Lung microvascular endothelial cell (primary cell): ENCODE measurements at places on chromosomes 1 and 21. TPM values are rescaled to one million over a fixed set of nuclear protein-coding genes. Genes with fewer than 3 reads are reported as not detected.

The BATF3 gene
- 0.44 and 2.0 TPM in 2 replicates for total RNA-seq

The TRIM67 gene
- not detected in 2 replicates for total RNA-seq

The SV2A gene
- total RNA-seq: 1.5 and 2.8 TPM in 2 replicates

The APCS gene
- not detected in 2 replicates for total RNA-seq

The B3GALT6 gene
- 14.8 and 30.4 TPM in 2 replicates for total RNA-seq

The LEMD1 gene
- not detected in 2 replicates for total RNA-seq

The C1orf185 gene
- not detected in 2 replicates for total RNA-seq

The FMO5 gene
- total RNA-seq: 1.1 and 2.6 TPM in 2 replicates

The GRHL3 gene
- not detected in 2 replicates for total RNA-seq

The MLLT11 gene
- 1.4 and 2.8 TPM in 2 replicates for total RNA-seq

The RNF2 gene
- total RNA-seq: 18.7 and 27.0 TPM in 2 replicates

The TNFRSF18 gene
- total RNA-seq: 0.22 and 0.60 TPM in 2 replicates

The TMPRSS3 gene
- not detected in 2 replicates for total RNA-seq

GRCh38 chr1:38589036-38589435, 270.5 kb downstream of the RRAGC start:
- no peak for DNase-seq

GRCh38 chr1:29488794-29489311, 252.5 kb downstream of the PTPRU start:
- no peak for DNase-seq

- DNase-seq: no peak
Observed at GRCh38 chr1:26411624-26412074, 1.0 kb downstream of the LIN28A start.

DNA sequence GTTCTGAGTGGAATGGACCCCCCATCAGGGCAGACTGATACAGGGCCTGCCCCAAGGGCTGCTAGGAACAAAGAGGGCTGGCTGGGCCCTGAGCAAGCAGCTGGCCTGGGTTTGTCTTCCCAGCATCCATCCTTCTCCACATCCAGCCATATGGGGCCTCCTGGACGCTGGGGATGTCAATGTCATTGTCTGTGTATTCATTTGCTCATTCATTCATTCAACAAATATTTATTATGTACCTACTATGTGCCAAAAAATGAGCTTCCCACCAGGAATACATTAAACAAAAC, 15.6 kb upstream of the ECE1 start:
- no peak for DNase-seq

DNA sequence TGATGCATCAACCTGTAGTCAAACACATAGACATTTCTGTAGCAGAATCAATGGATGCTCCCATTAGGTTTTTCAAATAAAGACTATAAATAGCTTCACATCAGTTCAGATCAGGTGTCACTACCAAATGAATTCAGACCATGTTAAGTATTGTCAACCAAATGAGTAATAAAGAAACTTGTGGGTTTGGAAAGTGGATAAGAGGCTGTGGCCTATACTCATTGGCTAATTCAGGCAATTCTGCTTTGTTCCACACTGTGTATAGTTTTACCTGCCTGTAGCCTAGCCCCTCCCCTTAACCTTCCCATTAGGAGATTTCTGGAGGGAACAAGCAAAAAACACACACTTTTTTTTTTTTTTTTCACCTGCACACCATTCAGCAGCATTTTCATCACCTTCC, 321.2 kb downstream of the HLX start:
- DNase-seq: no peak

- no peak for DNase-seq
Observed at GRCh38 chr1:34190692-34191091, 14.0 kb downstream of the C1orf94 start.

DNA sequence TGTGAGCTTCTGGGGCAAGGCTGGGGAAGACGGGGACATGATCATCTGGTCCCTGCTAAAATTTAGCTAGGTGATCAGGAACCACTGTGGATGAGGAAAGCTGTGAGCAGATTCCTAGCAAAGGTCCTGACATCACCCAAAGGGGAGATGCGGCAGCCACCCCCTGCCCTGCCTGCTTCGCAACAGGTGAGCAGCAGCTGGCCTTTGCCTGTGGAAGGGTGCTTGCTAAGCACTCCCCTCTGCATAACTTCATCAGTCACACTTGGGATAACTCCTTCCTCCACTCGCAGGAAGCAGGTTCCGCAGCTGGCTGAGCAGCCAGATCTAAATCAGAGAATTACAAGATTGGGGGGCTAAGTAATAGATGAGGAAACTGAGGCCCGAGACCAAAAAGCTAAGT, 51.2 kb downstream of the KCNN3 start:
- no peak for DNase-seq

DNA sequence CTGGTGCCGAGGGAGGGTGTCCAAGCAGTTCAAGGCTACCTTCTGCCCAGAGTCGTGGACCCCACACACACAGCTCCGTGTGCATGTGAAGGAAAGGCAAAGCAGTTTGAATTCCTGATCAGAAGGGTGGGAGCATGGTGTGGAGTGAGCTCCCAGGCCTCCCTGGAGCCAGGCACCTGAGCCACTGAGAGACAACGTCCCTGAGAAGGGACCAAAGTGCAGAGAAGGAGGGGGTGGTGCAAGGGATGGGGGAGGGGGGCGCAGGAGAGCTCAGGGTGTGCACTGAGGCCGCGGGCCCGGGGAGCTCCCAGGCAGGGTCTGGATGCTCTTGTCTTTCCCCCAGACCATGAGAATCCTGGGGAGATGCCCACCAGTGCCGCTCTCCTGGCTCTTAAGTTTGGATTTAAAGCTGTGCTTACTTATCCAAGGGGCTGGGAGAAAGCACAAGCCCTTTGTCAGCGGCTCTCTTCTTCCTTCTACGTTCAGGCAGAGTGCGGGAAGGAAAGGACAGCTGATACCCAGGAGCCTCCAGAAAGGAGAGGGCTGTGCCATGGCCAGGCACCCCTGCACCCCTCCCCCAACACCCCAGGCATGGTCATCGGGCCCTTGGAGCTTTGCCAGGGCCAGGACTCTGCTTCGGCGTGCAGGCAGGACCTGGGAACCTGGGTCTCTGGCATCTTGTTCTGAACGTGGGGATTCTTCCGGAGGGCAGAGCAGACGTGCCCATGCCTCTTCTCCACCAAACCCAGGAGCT, 24.1 kb downstream of the ACTA1 start:
- no peak for DNase-seq

GRCh38 chr21:45294509-45295291, 7.0 kb upstream of the POFUT2 start:
- DNase-seq: peak; percentile 99

- DNase-seq: no peak
Observed at GRCh38 chr1:92551916-92552315, 65.2 kb upstream of the GFI1 start.

DNA sequence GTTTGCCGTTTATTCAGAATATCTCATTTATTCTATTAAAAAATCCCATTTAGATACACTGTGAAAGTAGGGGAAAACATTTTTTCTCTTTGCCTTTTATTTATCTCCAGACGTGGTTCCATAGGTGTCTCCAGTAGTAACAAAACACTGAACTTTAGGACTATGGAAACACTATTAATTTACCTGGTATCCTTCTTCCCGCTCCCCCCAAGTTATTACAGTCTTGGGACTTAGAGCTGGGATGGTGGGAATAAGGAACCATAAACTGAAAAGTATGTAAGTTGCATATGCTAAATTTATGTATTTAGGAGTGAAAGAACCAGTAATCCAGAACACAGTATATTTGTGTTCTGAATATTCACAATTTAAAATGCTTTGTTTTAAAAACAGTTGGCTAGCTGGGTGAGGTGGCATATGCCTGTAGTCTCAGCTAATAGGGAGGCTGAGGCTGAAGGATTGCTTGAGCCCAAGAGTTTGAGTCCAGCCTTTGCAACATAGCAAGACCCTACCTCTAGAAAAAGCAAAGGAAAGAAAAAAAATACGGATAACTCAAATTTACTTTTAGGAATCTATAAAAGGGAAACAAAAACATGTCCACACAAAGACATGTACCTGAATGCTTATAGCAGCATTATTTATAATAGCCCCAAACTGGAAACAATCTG, 3.1 kb downstream of the DNAJB4 start:
- peak; percentile 50 for DNase-seq

DNA sequence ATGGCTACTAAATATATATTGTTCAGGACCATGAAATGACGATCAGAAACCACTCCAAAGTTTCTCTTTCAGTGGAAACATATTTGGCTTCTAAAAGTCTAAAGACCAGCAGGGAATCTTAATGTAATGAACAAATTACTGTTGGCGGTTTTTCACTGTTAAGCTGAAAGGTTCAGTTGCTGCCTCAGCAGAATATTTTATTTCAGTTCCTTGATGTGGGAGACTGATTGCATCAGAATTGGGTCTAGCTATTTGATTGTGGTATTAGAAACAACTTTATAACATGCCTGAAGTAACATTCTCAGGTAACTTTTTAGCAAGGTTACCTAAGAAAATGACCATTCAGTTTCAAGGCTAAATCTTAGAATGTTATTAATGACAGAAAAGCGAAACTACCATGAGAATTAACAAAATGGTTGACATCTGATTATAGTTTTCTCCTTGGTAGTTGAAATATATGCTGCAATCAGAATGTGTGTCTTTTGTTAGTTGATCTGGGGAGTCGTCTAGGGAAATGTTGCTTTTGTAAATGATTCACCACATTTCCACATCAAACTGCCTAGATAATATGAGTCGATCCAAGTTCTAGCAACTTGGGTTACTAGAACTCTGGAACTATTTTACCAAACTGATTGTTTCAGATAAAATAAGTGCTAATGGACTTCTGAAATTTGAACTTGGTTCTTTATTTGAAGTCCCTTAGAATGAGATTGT, 200.4 kb downstream of the HMCN1 start:
- no peak for DNase-seq

- DNase-seq: peak; percentile 13
Observed at GRCh38 chr1:165949335-165950130, 122.1 kb downstream of the UCK2 start.

- DNase-seq: peak; percentile 86
Observed at GRCh38 chr1:47231301-47232186, 481 bp downstream of the TAL1 start.

- no peak for DNase-seq
Observed at GRCh38 chr1:183002797-183003196, 20.4 kb upstream of the LAMC1 start.

- no peak for DNase-seq
Observed at GRCh38 chr1:22711071-22711470, 432 bp downstream of the EPHB2 start.

- no peak for DNase-seq
Observed at GRCh38 chr1:201226859-201227488, 36.4 kb downstream of the IGFN1 start.

DNA sequence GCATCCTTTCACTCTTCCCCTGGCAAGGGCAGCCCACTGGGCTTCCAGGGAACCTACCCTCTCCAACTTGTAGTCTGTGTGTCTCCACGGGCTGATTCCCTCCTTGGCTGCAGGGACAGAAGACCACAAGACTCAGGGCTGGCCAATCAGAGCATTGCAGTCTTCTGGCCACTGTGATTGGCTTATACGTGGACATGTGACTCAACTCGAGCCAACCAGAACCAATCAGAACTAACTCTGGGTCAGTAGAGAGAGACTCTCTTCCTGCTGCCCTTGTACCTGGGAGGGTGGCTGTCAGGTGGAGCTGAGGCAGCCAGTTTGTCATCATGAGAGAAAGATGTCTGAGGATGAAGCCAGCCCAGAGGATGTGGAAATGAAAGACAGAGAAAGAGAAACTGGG, 64.0 kb downstream of the DHRS3 start:
- no peak for DNase-seq

DNA sequence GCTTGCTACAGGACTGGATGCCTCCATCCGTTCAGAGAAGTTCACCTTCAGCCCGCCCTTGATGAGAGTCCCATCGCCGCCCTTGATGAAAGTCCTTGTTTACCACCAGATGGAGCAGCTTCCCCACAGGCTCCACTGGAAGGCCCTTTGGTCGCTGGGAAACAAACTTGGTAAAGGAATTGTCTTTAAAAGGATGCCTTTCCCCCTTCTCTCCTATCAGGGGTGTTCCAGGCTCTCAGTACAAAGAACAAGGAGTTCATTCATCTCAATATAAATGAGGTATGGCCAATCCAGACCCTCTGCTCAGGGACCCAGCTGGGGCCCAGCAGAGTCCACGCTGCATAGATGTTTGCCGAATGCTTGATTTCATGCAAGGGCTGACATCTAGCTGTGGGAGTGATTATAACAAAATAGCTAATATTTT, 50.8 kb downstream of the CAPN9 start:
- DNase-seq: peak; percentile 66

GRCh38 chr1:206709772-206710459, 25.2 kb downstream of the MAPKAPK2 start:
- no peak for DNase-seq

DNA sequence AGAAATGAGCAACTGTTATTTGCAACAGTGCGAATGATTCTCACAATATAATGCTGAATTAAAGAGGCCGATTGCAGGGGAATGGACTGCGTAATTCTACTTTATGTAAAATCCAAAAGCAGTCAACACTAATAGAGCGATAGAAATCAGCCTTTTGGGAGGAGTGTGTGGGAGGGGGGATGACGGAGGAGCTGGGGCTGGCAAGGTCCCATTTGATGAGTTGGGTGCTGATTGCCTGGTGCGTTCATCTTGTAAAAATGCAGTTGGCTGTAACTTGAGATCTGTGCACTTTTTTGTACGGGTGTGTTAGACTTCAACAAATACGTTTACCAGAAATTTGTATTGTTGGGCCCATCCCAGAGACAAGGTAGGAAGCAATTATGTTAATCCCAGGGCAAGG, 20.7 kb downstream of the TNFRSF8 start:
- DNase-seq: no peak

GRCh38 chr1:178488393-178488792, 8.4 kb downstream of the CLEC20A start:
- DNase-seq: no peak

DNA sequence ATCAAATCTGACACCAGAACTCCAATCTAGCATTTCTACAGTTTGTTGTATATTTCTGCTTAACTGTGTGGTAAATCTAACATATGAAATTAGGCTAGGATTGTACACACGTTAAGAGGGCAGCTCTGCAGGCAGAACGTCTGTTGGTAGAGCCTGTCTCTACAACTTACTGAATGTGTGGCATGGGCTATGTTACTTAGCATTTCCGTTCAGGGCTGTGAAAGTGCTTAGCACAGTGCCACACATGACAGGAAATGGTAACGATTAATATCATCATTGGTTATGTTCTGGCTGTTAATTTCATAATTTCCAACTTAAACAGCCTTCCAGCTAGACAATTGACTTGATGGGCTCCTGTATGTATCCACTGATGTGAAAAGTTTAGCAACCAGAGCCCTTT, 9.6 kb upstream of the C8B start:
- DNase-seq: no peak

GRCh38 chr1:90381598-90381997, 335.5 kb downstream of the BARHL2 start:
- no peak for DNase-seq

GRCh38 chr1:183807549-183808168, 2.7 kb downstream of the RGL1 start:
- DNase-seq: no peak

- no peak for DNase-seq
Observed at GRCh38 chr21:42581336-42581992, 67.8 kb downstream of the SLC37A1 start.

GRCh38 chr1:23152966-23153684, 15.5 kb downstream of the LUZP1 start:
- no peak for DNase-seq

GRCh38 chr1:220673921-220674320, 16.2 kb upstream of the C1orf115 start:
- no peak for DNase-seq

GRCh38 chr1:88079036-88079435, 605.0 kb upstream of the PKN2 start:
- peak; percentile 3 for DNase-seq
